Stimulated activated CD4-positive, alpha-beta T cell treated with anti-CD3 and anti-CD28 coated beads, Interleukin-4, amount 100 ng/mL, for 24 hours (primary cell): ENCODE measurements at places on chromosomes 1 and 21.
A peak's percentile ranks its signal among the peaks of the same experiment; 100 is the strongest.

GRCh38 chr1:143748906-143749305, 222.9 kb downstream of the FAM72C start:
- DNase-seq: no peak

DNA sequence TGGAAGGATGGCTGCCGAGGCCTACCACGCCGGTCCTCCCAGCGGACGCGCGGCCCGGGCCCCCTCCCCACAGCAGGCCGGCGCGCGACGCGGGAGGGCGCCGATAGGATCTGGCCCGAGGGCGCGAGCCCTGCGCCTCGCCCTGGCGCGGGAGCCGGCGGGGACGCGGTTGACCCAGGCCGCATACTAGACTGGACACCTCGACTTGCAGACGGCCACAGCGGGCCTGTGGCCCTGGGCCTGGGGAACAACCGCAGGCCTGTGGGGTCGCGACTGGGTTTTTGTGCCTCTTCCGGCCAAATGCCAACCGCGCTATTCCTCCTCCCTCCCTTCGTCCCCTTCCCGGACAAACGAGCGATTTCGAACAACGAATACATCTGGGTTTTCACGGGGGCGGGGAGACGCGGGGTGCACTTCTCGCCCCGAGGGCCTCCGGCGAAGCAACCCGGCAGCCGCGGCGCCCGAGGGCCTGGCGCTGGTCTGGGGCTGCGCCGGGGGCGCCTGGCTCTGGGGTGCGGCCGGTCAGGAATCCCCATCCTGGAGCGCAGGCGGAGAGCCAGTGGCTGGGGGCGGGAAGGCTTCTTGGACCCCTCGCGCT, 2.4 kb downstream of the NHLH2 start:
- no peak for DNase-seq

GRCh38 chr1:111496398-111496797, 7.0 kb downstream of the ADORA3 start:
- DNase-seq: no peak

DNA sequence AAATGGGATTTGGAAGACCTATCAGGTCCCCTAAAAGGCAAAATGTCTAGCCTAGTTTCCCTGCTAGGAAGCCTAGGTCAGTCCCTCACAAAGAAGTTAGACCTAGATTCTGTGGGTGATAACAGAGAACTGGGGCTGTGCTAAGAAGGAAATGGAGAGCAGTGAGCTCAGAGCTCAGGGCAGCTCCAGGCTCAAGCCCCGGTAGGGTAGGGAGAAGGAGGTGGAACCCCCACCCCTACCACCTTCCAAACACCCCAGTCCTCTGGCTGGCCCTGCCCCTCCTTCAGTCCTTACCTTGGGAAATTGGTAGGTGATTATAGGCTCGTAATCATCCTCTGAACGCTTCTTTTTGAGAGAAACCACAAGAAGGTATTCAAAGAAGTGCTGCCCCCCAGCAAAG, 1.1 kb downstream of the DENND2D start:
- no peak for DNase-seq

DNA sequence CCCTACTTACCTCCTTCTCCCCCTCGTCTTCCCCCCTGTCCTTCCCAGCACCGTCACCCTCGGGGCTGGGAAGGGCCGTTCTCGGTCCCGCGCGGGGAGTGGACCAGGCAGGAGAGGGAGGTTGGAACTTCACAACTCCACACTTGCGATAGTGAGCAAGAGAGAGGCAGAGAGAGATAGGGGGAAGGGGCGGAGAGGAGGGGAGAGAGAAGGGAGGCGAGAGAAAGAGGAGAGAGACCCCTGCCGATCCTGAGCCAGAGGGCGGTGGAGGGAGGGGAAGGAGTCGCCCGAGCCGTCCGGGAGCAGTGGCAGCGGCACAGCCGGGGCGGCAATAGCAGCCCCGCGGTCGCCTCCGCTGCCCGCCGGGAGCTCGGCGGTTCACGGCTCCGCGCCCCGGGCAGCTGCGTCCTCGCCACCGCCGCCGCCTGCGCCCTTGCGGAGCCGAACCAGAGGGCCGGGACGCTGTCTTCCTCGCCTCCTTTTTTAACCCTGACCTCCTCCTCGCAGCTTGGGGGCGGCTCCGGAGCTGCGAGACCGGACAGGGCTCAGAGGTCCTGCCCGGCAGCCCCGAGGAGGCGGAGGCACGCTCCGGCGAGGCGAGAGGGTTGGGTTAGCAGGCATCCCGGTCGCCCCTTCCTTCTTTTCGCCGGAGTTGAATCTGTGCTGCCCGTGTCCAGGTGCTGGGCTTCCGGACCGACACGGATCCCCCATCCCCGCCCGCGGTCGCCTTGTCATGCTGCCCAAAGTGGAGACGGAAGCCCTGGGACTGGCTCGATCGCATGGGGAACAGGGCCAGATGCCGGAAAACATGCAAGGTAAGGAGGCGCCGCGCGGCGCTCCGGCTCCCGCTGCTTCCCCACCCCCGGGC, 11.7 kb downstream of the NR5A2 start:
- DNase-seq: no peak

DNA sequence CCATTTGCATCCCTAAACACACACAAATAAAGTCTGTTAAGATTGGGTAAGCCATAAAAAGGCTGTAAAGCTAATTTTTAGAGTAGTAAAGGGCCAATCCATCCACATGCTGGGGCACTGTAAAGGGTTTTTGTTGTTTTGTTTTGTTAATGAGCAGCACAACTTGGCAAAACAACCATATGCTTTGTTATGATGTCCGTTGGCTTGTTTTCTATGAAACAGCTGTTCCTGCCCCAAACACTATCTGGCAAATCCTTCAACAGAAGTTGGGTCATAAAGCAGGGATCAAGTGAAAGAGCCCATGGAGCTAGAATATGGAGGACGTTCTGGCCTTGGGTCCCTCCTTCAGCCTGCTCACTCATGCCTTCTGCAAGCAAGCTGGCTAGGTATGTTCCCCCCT, 183.6 kb downstream of the APP start:
- DNase-seq: no peak

- no peak for DNase-seq
Observed at GRCh38 chr1:58836408-58836807, 52.6 kb upstream of the JUN start.

DNA sequence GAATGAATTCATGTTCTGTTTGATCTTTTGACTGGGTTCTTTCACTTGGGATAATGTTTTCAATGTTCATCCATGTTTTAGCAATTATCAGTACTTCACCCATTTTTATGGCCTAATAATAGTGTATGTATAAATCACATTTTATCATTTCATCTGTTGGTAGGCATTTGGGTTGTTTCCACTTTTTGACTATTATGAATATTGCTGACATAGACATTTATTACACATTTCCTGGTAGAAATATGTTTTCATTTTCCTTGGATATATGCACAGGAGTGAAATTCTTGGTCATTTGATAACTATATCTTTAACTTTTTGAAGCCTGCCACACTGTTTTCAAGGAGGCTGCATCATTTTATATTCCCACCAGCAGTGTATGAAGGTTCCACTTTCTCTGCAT, 79.8 kb downstream of the AXDND1 start:
- no peak for DNase-seq

DNA sequence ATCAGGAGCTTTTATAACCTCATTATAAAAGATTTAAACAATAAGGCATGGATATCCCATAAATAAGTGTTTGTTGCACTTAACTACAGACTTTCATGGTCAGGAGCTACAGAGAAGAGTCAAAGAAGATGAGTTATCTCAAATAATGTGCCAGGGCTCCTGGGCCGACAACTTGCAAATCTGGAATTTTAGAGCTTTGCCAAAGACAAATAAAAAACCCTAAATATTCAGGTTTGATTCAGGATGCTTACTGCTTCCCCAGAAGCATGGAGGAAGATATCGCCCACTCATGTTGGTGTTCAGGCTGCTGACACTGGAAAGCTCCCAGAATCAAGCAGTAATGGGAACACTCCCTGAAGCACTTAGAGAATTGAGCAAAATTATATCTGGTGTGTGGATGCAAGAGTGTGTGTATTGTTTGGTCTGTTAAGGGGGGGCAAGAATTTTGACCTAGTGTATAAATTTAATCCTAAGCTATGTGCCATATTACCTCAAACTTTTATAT, 176.9 kb upstream of the ESRRG start:
- DNase-seq: no peak

GRCh38 chr1:41833519-41834000, 85.2 kb downstream of the HIVEP3 start:
- DNase-seq: no peak

GRCh38 chr1:232292818-232293217, 337.1 kb downstream of the SIPA1L2 start:
- DNase-seq: no peak

- no peak for DNase-seq
Observed at GRCh38 chr21:40373761-40374160, 473.2 kb downstream of the DSCAM start.

GRCh38 chr21:44466351-44466954, 11.1 kb downstream of the LRRC3 start:
- DNase-seq: no peak

- DNase-seq: no peak
Observed at GRCh38 chr1:98323388-98323787, 338.1 kb upstream of the SNX7 start.

- no peak for DNase-seq
Observed at GRCh38 chr1:101142244-101142643, 94.6 kb upstream of the S1PR1 start.

GRCh38 chr1:205356440-205357139, at the start of gene KLHDC8A:
TSS of gene KLHDC8A (minus strand) at chr1:205356922. CDS start at chr1:205343604, 13,318 bp downstream.
- no peak for DNase-seq

DNA sequence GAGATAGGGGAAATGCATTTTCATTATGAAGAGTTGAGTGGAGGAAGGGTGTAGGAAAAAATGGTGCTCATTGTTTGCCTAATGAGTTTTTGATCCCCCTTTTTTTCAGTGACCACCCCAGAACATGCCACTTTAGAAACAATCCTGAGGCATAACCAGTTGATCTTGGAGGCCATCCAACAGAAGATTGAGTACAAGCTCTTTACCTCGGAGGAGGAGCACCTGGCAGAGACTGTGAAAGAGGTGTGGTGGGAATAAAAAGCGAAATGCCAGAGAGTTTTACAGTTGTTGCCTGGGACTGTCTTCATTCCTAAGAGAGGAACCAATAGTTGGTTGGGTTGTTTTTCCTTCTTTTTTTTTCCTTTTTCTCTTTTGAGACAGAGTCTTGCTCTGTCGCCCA, 54.3 kb upstream of the EPHA8 start:
- DNase-seq: no peak

DNA sequence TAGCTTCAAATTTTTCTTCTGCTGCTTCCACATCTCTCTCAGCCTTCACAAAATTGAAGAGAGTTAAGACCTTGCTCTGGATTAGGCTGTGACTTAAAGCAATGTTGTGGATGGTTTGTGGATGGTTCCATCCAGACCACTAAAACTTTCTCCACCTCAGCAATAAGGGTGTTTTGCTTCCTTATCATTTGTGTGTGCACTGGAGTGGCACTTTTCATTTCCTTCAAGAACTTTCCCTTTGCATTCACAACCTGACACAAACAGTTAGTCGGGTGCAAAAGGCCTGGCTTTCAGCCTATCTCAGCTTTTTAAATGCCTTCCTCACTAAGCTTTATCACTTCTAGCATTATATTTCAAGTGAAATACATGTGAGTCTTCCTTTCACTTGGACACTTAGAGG, 30.3 kb downstream of the DENND1B start:
- DNase-seq: no peak

DNA sequence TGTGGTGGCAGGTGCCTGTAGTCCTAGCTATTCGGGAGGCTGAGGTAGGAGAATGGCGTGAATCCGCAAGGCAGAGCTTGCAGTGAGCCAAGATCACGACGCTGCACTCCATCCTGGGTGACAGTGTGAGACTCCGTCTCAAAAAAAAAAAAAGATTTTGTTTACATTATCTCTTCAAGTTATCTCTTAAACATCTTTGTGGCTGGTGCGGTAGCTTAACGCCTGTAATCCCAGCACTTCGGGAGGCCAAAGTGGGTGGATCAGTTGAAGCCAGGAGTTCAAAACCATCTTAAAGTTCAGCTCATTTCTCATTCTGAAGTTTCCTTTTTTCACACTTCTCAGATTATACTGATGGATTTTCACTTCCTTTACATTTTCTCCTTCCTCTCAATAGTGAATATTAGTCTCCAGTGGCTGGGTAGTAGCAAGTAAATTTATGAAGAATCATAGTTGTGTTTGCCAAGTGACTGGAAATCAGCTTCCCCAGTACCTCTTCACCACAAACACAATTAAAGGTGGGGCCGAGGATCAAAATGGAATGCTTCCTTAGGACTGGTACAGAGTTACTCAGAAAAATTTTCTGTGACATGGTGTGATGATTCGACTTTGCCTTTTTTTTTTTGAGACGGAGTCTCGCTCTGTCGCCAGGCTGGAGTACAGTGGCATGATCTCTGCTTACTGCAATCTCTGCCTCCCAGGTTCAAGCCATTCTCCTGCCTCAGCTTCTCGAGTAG, 13.8 kb downstream of the PIP5K1A start:
- no peak for DNase-seq

- DNase-seq: no peak
Observed at GRCh38 chr1:219374636-219375035, 201.0 kb downstream of the LYPLAL1 start.

- no peak for DNase-seq
Observed at GRCh38 chr1:227947676-227948492, at the start of gene WNT9A. TSS of gene WNT9A (minus strand) at chr1:227947932. CDS start at chr1:227947887, 45 bp downstream.

- peak; percentile 77 for DNase-seq
Observed at GRCh38 chr1:92961896-92962752, 862 bp upstream of the DIPK1A start.

DNA sequence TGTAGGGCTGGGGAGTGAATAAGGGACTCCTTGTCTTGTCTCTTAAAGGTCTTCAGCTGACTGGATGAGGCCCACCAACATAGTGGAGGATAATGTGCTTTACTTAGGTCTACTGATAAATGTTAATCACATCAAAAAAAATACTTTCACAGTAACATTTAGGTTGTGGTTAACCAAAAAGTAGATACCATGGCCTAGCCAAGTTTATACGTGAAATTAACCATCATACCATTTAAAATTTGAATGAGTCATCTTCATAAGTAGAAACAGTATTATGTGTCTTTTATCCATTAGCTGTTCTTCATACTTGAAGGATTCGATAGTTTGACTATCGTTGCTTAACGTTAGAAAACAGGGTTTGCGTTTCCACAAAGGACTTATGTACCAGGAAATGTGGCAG, 80.9 kb downstream of the MTR start:
- DNase-seq: no peak

GRCh38 chr1:33758698-33759097, 105.2 kb upstream of the HMGB4 start:
- no peak for DNase-seq

GRCh38 chr1:59332983-59333382, 36.1 kb downstream of the FGGY start:
- DNase-seq: no peak
